ENCODE measurements at places on chromosomes 2 and 18.

DNA sequence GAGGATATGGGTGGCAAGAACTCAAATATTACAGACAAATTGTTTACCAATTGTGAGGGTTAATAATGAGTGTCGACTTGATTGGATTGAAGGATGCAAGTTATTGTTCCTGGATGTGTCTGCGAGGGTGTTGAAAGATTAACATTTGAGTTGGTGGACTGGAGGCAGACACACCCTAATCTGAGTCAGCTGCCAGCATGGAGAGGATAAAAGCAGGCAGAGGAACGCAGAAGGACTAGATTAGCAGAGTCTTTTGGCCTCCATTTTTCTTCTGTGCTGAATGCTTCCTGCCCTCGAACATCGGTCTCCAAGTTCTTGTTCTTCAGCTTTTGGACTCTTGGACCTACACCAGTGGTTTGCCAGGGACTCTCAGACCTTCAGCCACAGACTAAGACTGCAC is 1503.7 kb downstream of the LRP1B start:
- DNase-seq: no peak

DNA sequence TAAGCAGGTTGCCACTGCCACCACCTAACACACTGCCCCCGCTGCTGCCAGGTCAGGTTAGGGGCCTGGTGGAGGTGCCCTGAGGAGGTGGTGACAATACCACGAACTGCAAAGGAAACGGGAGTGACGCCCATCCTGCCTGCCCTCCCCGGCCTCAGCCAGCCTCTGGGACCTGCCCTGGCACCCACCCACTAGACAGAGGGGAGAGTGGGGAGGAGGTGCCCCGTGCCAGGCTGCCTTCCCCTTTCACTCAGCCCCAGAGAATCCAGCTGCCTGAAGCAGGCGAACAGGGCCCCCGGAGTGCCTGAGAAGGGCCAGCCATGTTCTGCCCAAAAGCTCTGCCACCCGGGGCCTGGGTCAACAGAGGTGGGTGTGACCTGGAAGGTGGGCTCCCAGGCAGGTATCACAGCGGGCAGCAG is 44.5 kb upstream of the FOSL2 start:
- peak; percentile 35 for DNase-seq

DNA sequence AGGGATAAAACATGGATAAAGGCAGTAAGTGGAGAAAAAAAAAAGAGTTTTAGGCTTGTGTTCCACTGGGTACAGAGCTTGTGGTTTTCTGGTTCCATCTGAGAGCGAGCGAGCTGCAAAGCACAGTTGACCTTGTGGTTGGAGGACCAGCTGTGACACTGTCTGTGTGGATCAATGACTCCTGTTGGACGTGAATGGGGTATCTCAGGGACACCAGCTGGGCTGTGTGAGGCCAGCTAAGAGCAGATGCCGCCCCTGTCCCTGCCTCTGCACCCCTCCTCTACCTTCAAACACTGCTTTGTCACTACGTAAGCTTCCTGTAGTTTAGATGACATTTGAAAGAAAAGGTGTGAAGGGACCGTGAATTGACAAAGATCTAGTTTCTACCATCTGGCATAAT is 67.8 kb downstream of the QPCT start:
- DNase-seq: no peak

GRCh38 chr2:96841701-96842495 is 1.9 kb downstream of the ANKRD23 start:
- DNase-seq: no peak

- DNase-seq: no peak
Measured at GRCh38 chr18:44679914-44680272, 795 bp upstream of the SETBP1 start.

- DNase-seq: no peak
Measured at GRCh38 chr2:73101626-73102256, 11.0 kb downstream of the RAB11FIP5 start.

DNA sequence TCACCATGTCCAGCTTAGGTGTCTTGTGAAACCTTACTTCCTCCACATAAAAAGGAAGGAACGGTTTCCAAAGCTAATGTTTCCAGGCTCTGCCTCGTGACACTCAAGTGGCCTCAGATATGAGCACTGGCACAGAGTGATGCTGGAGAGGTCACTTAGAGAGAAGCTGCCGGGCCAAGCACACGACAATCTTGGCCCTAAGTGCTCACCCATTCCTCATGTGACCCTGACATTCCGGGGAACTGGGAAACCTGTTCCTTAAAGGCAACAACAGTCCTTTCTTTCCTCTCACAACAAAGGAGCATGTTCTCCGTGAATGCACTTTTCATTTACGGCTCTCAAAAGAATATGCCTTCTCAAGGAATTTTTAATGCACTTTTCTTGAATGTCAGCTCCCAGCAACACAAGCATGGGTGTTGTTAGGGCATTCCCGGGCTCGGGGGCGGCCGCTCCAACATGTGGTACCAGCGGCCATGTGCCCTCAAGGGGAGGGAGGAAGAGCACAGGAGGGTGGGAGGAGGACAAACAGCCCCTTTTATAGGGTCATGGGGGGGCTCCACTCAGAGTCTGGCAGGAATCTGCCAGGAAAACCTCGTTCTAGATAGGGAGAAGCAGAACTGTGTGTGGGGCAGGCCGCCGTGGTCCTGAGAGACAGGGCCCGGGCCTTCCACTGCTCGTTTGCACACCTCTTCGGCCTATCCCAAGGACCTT is 118.6 kb downstream of the MBP start:
- no peak for DNase-seq

DNA sequence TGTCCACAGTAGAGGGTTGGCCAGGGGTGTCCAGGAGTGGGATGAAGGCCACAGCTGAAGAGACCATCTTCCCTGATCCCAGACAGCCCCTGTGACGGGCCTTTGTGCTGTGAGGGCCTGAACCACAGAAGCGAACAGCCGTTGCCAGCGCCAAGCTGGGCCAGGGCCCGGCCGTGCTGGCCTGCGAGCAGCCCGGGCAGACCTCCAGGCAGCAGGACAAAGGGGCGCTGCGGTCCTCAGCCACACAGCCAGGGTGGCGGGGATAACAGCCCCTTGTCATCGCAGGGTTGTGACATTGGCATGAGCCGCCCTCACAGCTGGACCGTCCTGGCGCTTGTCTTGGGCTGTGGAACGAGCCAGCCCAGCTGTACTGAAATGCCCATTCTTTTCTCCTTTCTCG is 161.1 kb downstream of the FAM210A start:
- no peak for DNase-seq

DNA sequence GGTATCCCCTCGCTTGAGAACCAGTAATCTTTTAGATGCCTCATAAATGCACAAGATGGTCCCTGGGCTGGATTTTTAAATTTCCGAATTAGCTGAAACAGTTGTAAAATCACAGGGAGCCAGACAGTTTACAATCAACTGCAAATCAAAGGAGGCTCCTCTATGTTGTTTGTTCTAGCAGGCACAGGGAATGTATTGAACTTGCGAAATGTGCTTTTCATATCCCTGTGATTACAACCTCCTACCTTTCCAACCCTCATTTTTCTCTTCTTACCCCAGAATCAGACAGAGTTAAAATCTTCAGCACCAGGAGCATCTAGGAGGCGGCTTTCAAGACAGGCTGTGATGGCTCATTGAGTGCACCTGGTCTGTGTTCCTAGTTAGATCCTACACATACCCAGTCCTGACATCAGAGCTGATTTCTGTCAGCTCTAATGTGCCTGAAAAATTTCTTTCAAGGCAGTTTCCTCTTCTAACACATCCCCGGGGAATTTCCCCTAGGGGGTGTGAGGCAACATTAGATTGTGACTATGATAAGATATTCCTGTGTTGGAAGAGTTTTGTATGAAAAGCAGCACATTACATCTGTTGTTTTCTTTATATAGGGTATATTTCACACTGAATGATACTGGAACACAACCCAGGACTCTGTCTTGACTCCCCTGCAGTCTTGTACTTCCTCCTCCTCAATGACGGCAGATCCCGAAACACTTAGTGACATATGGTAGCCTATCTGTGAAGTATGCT is 17.9 kb upstream of the CAVIN2 start:
- DNase-seq: no peak

DNA sequence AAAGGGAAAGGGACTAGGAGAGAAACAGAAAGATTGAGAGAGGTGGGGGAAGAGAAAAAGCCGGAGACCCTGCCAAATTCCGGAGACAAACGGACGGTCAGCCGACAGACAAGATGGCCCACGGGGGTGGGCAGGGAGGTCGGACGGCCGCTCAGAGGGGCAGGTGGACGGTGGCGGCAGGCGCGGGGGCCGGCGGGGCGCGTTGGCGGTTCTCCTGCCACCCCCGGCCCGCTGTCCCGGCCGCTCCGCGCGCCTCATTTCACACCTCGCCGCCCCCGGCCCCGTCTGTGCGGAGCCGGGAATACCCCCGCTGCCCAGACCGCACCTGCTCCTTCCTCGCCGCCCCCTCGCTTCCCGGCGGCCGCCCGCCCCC is 935 bp downstream of the SLC30A3 start:
- no peak for DNase-seq

DNA sequence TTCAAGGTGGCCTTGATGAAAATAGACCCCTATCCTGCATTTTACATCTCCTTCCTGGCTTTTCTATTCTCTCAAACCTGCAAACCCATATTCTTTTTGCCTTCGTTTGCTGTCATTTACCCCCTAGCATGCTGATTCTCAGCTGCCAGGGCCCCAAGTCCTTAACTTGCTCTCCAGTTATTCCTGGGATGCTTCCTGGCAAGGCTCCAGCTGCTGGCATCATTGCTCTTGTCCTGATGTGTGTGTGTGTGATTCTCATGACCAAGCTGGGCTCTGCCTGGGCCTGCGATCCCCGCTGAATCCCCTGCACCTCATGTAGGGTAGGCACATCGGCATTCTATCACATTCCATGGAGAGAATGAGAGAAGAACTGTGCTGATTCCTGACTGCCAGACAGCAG is 11.9 kb downstream of the NPAS2 start:
- DNase-seq: no peak

DNA sequence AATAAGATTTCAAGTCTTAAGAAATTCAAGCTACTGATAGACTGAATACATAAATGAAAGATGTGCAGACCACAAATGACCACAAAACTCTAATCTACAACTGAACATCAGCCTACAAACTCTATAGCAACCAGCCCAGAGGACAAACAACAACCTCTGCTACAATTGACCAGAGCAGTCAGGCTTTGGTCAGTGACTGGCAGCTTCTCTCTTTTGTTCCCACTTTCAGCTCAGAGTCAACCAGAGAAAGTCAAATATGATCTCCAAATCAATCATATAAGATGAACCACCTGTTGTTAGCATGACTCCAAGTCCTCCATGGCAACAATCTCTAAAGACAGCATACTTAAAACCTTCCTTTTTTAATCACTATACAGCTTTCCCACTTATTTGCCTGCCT is 996.2 kb downstream of the SUCLG1 start:
- DNase-seq: no peak

GRCh38 chr2:224952936-224953657 is 89.2 kb downstream of the DOCK10 start:
- DNase-seq: no peak

Data from stimulated activated CD8-positive, alpha-beta memory T cell treated with anti-CD3 and anti-CD28 coated beads, Interleukin-4, amount 100 ng/mL, for 1 hour (primary cell).